ENCODE measurements at places on chromosomes 7 and 10. TPM values are rescaled to one million over a fixed set of nuclear protein-coding genes. Genes with fewer than 3 reads are reported as not detected.

Gene VAX1
- not detected for total RNA-seq

Gene SFTPA2
- not detected for total RNA-seq

Gene CREB5
- total RNA-seq: not detected

Gene DKK1
- not detected for total RNA-seq

Gene OR6V1
- not detected for total RNA-seq

Gene GPC2
- 3.9 TPM for total RNA-seq

Gene BET1
- total RNA-seq: 21.6 TPM

Gene NRBF2
- 30.8 TPM for total RNA-seq

Gene GSTO2
- 1.1 TPM for total RNA-seq

Gene CRHR2
- not detected for total RNA-seq

Gene OR2A25
- total RNA-seq: not detected

Gene IDI2
- not detected for total RNA-seq

Gene SPDYE17
- not detected for total RNA-seq

Gene NPTX2
- 0.08 TPM for total RNA-seq

Gene PDZD7
- 0.47 TPM for total RNA-seq

Gene CH25H
- total RNA-seq: not detected

Gene COL1A2
- 10.2 TPM for total RNA-seq

Gene CHN2
- not detected for total RNA-seq

Gene TMUB1
- 63.4 TPM for total RNA-seq

Gene NRCAM
- total RNA-seq: 0.21 TPM

Gene GRID2IP
- 0.12 TPM for total RNA-seq

Gene PKD2L1
- not detected for total RNA-seq

Gene A1CF
- not detected for total RNA-seq

Gene SLC18A3
- not detected for total RNA-seq

Gene CALCR
- not detected for total RNA-seq

Gene DRGX
- not detected for total RNA-seq

Gene OPN1SW
- total RNA-seq: not detected

Gene SCIN
- total RNA-seq: not detected

Gene SPDYE9
- total RNA-seq: not detected

Gene SPACDR
- total RNA-seq: 2.9 TPM

Gene CFAP70
- 0.34 TPM for total RNA-seq

Gene GHRHR
- total RNA-seq: not detected

Gene FIS1
- 138 TPM for total RNA-seq

Gene WASHC2C
- 26.6 TPM for total RNA-seq

Gene TRPV5
- not detected for total RNA-seq

Gene HOXA5
- total RNA-seq: not detected

Gene SUGCT
- total RNA-seq: 0.93 TPM

Gene LRRC61
- total RNA-seq: 24.9 TPM

Gene RNF32
- total RNA-seq: 2.2 TPM

Gene NAT16
- not detected for total RNA-seq

Gene ALOX5
- 3.1 TPM for total RNA-seq

Gene TMEM26
- not detected for total RNA-seq

Gene RASSF4
- total RNA-seq: 1.3 TPM

Gene GALNT17
- not detected for total RNA-seq

Gene GJD4
- total RNA-seq: not detected

Gene LEP
- not detected for total RNA-seq

Gene EPDR1
- not detected for total RNA-seq

Gene PLXDC2
- not detected for total RNA-seq

Gene FAM25G
- total RNA-seq: not detected

Gene IDI1
- 76.0 TPM for total RNA-seq

Gene SDK1
- total RNA-seq: 0.15 TPM

Gene PRRT4
- total RNA-seq: 0.21 TPM

Gene FAM221A
- total RNA-seq: 9.9 TPM
